ENCODE measurements at places on chromosomes 6 and 20.

DNA sequence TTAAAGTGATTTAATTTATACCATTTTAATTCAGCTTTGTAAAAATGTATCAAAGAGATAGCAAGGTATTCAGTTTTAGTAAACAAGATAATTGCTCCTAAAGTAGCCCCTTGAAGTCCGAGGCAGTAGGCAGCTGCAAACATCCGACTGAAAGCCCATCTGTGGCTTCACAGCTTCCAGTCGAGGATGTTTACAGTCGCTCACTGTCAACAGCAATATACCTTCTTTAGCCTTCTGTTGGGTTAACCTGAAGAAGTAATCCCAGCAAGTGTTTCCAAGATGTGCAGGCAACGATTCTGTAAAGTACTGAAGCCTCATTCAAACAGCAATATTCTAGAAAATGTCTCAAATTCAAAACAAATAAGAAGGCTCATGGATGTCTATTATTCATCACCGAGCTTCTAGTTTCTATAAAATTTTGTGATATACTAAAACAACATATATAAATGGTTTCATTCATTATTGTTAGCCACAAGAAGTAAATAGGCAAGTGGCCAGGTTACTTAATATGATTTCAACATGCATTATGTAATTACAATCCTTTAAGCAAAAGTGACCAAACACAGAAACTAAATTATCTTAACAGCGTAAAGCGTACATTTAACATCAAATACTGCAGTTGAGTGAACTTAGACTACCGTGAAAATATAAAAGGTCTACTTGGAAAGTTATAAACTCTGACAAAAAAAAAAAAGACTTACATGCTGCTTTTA is 115.0 kb downstream of the OGFRL1 start:
- peak; percentile 76 for DNase-seq

DNA sequence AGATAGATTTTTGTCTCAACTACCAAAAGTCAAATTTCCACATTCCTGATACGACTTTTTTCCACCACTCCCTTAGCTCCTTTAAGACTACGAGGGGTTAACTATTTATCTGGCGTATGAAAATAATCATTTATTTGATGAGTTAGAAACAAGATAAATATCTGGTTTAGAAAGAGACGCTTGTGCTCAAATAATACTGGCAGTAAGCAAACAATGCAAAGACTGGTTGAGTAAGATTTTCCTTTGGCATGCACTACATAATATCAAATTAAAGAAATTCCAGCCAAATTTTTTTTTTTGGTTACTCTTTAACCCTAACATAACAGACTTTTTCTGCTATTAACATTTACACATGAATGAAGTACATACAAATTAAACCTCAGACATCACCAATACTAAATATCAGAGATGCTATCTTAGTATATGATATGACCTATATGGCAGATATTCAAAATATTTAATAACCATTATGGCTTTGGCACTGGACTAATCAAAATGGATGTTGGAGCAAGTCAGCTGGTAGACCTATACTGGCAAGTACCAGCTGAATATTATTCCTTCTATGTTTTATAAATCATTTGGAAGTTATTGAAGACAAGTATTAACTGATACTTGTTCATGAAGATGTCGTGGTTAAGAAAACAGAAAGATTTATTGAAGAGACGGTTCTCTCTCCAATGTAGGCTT is 345.3 kb downstream of the TFAP2B start:
- no peak for DNase-seq

DNA sequence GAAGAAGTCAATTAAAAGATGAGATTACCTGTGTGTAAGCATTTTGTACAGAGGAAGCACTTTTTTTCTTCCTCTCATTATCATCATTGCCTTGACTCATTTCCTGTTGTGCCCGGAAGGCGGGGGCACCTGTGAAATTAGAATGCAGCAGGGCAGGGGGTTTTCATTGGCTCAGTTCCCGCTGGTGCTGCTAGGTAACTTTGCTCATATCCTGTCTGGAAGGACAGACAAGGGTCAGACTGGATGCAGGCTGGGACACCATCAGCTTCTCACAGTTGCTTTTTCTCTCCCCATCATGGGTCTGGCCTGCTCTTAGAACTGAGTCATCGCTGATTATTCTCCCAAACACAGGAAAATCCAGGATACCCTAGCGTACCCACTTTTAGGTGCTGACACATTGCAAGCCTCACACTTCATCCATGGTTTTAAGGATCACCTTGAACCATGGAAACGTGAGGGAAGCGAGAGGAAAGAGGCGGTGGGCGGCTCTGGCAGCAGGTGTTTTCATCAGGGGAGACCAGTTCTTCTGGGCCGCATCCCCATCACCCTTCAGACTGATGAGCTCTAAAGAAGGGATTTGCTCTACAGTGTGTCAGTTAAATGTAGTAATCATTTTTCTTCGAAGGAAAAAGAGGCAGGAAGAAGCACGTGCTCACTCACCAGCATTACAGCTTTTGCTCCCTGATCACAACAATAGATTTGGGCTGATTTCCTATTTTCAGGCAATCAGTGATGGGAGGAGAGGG is 195.7 kb upstream of the SASH1 start:
- DNase-seq: no peak

DNA sequence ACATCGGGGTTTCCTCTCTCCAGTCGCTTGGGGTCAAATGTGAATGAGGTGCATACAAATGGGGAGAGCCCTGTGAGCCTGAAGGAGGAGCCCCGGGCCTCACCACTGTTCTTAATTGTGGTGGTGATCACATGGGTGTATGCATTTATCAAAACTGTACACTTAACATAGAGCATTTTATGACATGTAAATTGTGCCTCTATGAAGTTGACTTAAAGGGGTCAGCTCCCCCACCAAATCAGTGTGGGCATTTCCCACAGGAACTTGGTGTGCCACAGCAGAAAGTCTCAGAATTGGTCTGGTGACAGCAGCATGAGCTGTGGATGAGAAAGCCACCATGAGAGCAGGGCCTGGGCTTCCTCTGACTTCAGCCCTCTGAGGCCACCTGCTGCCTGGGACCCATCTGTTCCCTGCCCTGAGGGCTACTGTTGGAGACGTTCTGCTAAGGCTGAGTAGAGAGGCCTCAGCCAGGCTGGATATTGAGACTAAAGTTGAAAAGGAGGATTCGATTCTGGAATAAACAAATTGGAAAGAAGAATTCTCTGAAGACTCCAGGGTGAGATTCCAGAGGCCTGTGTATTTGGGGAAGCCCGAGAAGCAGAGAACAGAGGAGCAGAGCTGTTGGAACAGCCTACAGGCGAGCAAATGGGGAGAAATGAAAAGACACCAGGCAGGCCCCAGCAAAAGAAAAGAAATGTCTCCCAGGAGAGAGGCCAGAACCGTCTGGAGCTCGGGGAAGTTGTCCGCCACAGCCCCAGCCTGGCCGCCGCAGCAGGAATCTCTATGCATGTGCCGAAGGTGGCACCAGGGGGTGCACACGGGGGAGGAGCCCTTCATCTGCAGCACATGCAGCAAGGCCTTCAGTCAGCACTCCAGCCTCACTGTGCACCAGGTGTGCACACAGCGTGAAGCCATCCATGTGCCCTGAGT is 37.6 kb upstream of the XRN2 start:
- no peak for DNase-seq

- DNase-seq: no peak
Measured at GRCh38 chr6:108621117-108621516, 60.4 kb downstream of the FOXO3 start.

- DNase-seq: no peak
Measured at GRCh38 chr6:18241208-18242038, 22.9 kb downstream of the DEK start.

- no peak for DNase-seq
Measured at GRCh38 chr6:53062169-53062539, 3.0 kb upstream of the FBXO9 start.

GRCh38 chr20:24798930-24799705 is 150.0 kb upstream of the CST7 start:
- no peak for DNase-seq

GRCh38 chr6:6004390-6004995 is 2.2 kb downstream of the NRN1 start:
- peak; percentile 21 for DNase-seq

GRCh38 chr6:144835322-144835973 is 550.3 kb downstream of the UTRN start:
- DNase-seq: no peak

GRCh38 chr6:90938122-90938521 is 351.2 kb upstream of the MAP3K7 start:
- no peak for DNase-seq

- no peak for DNase-seq
Measured at GRCh38 chr6:164206807-164207423, 792.4 kb downstream of the QKI start.

DNA sequence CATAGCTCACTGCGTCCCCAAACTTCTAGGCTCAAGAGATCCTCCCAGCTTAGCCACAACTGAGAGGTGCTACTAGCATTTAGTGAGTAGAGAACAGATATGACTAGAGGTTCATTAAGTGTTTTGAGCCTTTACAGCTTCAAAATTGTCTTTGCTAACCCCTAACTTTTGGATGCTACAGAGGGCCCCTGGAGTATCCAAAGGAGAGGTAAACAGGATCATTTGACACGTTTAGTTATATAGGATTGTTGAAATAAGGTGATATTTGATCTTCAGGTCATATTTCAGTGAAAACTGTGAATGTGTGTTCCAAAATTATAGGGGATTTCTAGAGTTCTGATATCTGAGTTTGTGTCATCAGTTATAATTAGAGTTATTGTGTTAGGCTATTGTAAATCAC is 19.2 kb upstream of the HFE start:
- DNase-seq: no peak

DNA sequence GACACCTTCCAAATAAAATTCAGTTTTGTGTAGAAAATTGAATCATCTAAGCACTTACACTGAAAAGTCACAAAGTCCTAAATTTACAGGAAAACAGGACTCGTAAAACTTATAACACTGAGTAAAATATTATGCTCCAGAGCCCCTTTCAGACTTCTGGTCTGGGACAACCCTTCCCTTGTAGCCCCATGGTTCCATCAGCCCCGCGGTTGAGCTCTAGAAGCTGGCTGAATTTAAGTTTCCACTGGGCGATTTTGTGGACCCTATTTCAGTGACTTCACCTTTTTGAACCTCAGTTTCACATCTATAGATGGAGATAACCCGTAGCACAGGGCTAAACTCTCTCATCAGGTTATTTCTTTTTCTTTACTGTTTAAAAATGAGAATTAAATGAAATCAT is 117.7 kb upstream of the BACH2 start:
- DNase-seq: no peak

GRCh38 chr20:15597306-15597705 is 975.9 kb downstream of the KIF16B start:
- no peak for DNase-seq

DNA sequence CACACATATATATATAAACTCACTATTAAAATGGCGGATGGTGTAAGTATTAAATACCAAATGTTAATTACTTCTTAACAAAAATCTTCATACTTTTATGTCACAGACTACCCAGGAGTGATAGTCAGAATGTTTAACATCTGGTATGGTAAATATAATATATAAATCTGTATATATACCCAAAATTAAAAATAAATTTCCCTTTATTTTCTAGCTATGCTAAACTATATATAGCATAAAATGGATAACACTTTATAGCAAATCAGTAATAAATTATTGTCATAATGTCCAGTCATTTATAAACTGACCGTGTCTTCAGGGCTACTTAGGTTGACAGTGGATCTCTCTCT is 37.1 kb downstream of the GSTA2 start:
- DNase-seq: no peak

DNA sequence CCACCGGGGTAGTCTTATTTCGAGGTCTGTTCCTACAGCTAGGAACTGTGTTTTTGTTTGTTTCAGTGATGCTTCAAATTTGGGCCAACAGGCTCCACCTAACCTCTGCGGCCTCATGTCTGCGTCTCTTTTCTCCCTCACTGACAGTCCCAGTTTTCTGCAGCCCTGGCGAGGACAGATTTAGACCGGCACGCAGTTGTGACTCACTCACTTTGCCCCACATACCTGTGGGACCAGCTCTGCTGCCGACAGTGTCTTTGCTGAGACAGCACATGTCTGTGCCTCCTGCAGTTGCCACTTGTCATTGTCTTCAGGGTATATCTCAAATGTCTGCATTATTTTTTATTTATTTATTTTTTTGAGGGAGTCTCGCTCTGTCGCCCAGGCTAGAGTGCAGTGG is 29.2 kb downstream of the OSBPL2 start:
- no peak for DNase-seq

GRCh38 chr20:36093025-36093803 is 61.3 kb upstream of the EPB41L1 start:
- DNase-seq: peak; percentile 43

DNA sequence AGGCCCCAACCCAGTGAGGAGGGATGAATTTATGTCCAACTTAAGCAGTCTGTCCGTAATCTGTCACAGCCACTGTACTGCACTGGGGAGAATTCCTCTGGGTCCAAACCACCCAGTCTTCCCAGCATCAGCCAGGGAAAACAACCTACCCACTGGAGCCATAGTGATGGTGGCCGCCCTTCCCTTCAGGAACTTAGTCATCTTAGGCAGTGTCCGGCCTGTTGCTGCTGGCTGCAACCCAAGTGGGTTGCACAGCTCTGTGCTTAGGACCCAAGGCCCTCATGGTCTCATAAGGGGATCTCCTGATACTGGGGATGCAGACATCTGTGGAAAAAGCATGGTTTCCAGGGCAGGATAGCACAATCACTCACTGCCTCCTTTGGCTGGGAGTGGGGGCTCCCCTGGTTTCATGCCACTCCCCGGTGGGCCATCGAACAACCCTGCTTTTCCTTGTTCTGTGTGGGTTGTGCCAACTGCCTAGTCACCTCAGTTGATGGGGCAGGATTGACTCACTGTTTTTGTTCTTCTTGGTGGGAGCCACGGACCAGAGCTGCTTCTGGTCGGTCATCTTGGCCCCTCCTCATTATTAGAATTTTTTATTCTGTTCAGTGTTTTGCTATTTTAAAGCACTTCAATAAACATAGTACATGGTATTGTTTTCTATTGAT is 591.9 kb downstream of the DOK5 start:
- DNase-seq: no peak

GRCh38 chr20:41168281-41169161 is 31.2 kb downstream of the PLCG1 start:
- DNase-seq: no peak

DNA sequence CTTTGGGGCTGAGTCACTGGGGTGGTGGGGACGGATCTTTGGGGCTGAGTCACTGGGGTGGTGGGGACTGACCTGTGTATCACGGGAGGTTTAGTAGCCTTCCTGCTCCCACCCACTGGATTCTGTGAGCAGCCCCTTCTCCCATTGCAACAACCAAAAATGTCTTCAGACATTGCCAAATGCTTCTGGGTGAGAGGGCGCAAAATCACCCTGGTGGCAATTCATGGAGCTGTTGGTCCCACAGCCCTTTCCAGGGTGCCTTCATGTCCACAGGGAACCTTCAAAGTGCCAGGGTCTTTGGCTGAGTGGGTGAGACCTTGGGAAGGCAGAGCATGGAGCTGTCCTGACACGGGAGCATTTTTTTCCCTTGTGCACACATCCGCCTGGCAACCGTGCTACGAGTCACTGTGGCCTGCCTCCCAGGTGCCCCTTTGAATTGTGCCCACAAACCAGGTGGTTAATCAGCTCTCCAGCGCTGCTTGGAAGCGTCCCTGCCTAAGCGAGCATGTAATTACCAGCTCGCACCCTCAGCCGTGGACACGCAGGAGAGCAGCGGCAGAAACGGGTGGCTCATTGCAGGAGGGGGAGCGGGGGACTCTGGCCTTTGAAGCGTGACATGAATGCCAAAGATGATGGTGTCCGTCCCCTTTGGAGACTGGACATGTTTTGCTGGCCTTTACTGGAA is 27.4 kb upstream of the APCDD1L start:
- no peak for DNase-seq

Data from NCI-H1105 treated with DMSO at 0.1 percent for 48 hours (cell line).